NCI-H2081 (cell line): ENCODE measurements at places on chromosomes 12 and 14.

DNA sequence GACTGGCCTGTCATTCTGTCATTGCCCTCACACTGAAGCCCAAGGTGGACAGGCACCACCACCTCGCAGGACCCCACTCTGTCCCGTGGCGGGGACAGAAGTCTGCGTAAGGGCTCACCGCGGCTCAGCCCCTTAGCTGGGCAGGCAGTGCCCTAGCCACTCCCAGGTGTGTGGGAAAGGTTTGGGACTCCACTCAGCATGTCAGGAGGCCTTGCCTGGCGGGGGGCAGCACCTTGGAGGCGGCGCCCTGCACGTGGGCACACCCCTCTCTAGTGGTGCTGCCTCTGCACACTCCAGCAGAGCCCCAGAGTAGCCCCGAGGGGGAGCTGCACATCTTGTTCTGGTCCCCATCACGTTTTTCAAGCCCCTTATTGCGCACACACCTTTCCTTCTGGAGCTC lies 35.6 kb downstream of the FIGNL2 start:
- no peak for DNase-seq

DNA sequence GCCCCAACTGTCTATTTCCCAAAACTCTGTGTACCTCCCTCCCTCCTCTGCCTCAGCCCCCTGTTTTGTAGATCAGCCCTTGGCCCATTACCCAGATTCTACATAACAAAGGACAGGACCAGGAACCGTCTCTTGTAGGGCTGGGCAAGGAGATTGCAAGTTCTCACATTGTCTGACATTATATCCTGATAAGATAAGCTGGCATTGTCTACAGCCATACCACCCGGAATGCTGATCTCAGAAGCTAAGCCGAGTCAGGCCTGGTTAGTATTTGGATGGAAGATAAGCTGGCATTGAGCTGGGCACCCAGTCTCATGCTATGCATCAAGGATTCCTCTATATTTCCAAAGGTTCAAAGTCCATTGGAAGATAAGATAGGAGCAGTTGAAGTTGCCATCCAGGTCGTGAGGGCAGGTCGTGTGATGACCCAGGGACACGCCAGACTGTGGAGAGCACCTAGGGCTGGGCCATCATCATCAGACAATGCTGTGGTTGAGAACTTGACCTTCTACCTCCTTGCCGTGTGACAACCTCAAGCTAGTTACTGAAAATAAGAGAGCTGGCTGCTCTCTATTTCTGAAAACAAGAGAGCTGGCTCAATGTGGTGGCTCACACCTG lies 29.5 kb downstream of the PHETA1 start:
- no peak for DNase-seq

- no peak for DNase-seq
These were observed 37.4 kb downstream of the FMNL3 start for GRCh38 chr12:49669796-49670195.

- peak; percentile 57 for DNase-seq
These were observed 34.7 kb upstream of the RTRAF start for GRCh38 chr14:51954657-51955056.

- no peak for DNase-seq
These were observed 339.3 kb downstream of the BCL11B start for GRCh38 chr14:98932431-98933325.

- DNase-seq = no peak
These were observed 25.9 kb downstream of the MBIP start for GRCh38 chr14:36294543-36294942.

DNA sequence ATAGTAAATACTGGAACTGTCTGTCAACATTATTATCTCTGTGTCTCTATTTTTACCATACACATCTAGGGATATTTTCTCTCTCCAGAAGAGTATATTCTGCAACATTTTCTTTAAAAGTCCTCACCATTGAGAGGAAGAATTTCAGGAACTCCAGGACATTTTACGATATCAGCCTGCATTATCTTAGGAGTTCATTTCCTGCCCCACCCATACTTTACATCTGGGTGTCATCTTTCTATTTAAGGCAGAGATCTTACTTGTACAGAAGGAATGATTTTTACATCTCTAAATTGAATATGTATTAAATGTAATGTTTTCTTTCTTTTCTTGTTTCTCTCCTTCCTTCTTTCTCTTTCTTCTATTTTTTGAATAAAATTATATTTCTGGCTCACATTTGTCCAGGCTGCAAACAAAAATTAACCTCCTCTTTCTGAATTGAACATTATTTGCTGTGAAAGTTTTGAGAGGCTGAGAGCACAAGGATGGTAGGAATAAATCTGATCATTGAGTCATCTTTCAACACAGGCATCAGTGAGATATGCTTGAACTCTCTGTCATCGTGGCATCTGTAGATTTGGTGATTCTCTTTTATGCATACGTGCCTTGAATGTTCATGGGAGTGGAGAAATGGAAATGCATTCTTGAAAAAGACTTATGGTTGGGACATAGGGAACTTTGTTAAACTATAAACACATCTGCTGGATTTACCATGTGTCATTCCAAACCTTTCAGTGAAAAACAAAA lies 753.6 kb downstream of the SLC16A7 start:
- no peak for DNase-seq

GRCh38 chr12:94628819-94629472 lies 21.4 kb downstream of the TMCC3 start:
- no peak for DNase-seq

DNA sequence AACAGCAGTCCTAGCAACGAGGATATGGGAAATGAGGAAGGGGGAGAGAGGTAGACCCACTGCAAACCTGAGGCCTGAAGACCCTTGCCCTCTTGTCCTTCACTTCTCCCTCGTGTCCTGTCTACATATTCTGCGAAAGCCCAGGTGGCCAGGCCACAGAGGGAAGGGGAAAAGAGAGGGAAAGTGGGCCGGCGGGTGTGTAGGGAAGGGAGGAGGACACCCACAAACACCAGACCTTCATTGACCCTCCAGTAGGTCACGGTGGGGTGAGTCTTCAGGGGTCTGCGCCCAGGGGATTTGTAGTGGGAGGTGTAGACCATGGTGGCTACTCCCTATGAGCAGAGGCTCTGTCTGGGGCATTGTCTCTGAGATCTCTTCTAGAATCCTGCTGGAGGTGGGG lies 3.8 kb downstream of the FAIM2 start:
- no peak for DNase-seq

DNA sequence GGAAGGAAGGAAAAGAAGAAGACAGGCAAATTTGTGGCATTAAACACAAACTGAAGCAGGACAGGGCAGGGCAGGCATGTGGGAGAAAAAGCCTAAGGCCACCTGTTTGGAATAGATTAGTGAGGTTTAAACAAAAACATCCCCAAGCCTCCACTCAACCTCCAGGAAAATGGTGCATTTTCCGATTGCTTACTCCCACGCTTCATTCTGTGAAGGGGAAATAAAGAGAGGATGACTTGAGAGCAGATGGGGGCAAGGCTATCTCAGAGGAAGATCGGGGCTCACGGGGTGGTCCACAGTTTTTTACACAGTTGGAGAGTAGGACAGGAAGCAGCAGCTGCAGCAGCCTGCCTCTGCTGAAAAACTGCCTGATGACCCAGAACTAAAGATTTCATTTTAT lies 250.9 kb downstream of the DUSP6 start:
- no peak for DNase-seq

DNA sequence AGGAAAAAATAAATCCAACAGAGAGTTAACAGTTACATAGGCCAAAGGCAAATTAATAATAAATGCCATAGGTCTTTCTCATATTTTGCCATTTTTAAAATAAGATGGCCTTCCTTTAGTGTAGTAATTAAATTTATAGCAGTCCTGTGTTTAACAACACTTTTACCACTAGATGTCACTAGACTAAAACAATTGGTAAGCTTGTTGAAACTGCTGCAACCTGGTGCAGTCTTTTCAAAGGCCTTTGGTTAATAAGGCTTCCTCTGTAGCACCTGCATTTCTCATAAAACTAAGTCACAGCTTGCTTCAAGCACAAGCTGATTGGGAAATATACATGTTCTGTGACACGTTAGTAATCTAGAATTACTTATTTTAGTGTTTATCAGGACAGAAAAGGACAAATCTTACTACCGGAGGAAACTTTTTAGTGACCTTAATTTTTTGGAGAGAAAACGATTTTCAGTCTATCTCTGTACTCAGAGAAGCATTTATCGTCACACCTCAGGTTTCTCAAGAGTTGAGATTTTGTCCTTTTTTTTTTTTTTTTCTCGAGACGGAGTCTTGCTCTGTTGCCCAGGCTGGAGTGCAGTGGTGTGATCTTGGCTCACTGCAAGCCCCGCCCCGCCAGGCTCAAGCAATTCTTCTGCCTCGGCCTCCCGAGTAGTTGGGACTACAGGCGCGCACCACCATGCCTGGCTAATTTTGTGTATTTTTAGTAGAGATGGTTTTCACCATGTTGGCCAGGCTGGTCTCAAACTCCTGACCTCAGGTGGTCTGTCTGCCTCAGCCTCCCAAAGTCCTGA lies 20.0 kb downstream of the BORCS5 start:
- DNase-seq = peak; percentile 73

DNA sequence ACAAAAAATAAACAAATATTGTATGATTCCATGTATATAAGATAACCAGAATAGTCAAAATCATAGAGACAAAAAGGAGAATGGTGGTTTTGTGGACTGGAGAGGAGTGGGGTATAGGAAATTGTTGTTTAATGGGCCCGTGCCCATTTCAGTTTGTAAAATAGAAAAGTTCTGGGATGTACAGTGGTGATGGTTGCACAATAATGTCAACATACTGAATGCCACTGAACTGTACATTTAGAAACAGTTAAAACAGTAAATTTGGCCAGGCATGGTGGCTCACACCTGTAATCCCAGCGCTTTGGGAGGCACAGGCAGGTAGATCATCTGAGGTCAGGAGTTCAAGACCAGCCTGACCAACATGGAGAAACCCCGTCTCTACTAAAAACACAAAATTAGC lies 40.1 kb downstream of the NUMB start:
- DNase-seq = no peak

DNA sequence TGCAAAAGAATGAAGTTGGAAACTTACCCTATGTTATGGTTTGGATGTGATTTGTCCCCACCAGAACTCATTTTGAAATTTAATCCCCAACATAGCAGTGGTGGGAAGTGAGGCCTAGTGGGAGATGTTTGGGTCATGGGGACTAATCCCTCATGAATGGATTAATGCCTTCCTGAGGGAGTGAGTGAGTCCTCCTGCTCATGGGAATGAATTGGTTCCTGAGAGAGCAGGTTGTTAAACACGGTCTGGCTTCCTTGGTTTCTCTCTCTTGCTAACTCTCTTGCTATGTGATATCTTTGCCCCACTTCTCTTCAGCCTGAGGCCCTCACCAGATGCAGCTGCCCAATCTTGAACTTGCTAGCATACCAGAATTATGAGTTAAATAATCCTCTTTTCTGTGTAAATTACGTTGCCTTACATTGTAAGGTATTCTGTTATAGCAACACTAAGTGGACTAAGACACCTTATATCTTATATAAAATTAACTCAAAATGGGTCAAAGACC lies 22.2 kb upstream of the CCDC91 start:
- DNase-seq = no peak

- DNase-seq = peak; percentile 32
These were observed 1.9 kb downstream of the SRGAP1 start for GRCh38 chr12:63846238-63846967.

GRCh38 chr12:125114365-125115141 lies 49.3 kb downstream of the AACS start:
- no peak for DNase-seq

- DNase-seq = no peak
These were observed 55.2 kb upstream of the RIN3 start for GRCh38 chr14:92458136-92459029.

DNA sequence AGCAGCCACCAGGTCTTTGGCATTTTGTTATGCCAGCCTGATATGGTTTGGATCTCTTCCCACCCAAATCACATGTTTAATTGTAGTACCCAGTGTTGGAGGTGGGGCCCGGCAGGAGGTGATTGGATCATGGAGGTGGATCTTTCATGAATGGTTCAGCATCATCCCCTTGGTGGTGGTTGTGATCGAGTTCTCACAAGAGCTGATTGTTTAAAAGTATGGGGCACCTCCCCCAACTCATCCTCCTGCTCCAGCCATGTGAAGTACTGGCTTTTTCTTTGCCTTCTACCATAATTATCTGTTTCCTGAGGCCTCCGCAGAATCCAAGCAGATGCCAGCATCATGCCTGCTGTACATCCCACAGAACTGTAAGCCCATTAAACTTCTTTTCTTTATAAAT lies 12.8 kb upstream of the PRKD1 start:
- DNase-seq = no peak

DNA sequence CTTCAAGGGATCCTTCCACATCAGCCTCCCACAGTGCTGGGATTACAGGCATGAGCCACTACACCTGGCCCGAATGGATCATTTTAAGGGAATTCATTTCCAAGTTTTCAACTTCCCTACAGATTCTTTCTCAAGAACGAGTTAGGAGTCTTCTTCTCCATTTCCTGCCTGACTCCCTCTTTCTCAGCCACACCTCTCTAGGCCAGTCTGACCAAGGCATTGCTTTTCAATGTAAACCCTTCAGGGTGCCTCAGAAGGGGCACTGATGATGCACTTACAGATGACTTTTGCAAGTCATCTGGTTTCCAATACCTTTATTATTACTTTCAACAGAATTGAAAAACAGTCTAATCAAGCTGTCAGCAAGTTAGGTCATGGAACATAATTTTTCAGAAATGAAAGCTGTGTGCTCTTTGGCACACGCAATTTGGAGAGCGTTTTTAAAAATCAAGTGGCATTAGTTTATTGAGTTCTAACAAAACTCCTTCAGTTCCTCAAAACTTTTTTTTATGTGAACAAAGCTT lies 47.2 kb downstream of the SVOP start:
- DNase-seq = no peak

DNA sequence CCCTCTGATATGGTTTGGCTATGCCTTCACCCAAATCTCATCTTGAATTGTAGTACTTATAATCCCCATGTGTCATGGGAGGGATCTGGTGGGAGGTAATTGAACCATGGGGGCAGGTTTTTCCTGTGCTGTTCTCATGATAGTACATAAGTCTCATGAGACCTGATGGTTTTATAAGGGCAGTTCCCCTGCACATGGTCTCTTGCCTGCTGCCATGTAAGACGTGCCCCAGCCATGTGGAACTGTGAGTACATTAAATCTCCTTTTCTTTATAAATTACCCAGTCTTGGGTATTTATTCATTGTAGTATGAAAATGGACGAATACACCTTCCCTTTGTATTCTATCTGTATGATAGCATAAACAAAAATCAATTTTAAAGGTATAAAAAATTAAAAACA lies 333.4 kb upstream of the FBXO33 start:
- DNase-seq = no peak

DNA sequence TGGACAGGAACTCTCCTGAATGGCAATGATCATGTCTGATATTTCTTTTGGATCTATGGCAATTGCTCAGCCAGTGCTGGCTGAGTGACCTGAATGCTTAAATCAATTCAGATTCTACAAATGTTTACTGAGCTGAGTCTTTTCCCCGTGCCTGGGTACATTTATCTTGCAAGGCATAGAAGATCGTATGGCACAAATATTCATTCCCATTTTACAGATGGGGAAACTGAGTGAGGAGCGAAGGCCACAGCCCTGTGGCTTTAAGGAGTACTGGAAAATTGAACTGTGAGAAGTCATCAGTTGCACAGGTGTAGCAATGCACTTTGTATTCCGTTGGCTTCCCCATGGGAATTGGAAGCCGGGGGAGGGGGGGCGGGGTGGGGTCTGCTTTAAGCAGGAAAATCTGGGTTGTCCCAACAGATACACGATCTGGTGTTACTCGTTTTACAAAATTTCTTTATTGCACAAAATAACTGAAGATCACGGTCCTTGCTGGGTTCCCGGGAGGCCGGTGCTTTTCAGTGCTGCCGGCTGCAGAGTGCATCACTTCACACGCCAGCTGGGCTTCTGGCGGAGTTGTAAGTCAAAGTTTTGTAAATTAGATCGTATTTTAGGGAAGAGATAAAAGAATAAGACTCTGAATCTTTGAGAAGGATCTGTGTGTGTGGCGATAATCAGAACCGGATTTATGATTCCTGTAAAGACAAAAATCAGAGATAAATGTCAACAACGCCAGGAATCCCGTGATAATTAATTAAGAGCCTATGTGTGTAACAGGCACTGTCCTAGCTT lies 75.0 kb upstream of the MAP1LC3B2 start:
- DNase-seq = no peak
